Activated CD4-positive, alpha-beta memory T cell treated with anti-CD3 and anti-CD28 coated beads, Interleukin-2, amount 10 ng/mL, durations not matched to agents 7 days and 5 days (primary cell): ENCODE measurements at places on chromosomes 7 and 10. TPM values are rescaled to one million over a fixed set of nuclear protein-coding genes. Genes with fewer than 3 reads are reported as not detected.

DNA sequence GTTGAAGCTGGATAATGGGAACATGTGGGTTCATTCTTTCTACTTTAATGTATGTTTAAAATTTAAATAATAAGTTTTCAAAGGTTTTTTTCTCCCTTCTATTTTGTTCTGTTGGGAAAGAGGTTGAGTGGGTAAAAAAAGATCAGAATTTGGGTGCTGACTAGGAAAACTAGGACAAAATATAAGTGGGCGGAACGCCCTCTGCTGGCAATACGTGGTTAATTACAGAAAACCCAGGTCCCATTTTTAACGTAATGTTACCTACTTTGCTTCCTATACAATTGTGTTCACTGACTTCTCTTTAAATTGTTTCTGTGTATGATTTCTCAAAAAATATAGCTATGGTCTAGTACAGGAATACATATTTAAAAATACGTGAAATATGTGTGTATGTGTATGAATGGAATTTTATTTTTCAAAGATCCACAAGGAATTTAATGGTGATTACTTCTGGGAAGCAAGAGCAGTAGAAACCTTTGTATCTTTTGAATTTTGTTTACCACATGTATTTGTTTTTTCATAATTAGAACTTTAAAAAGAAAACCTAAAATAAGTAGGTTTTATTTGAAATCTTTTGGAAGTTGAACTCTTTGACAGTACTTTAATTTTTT, 8.7 kb downstream of the ECD start:
- peaks cover 44% of the 10 kb centered on the region for H3K36me3 ChIP-seq
- no peak overlapping the region for H3K4me3 ChIP-seq
- peaks cover 33% of the 10 kb centered on the region for H3K4me1 ChIP-seq

DNA sequence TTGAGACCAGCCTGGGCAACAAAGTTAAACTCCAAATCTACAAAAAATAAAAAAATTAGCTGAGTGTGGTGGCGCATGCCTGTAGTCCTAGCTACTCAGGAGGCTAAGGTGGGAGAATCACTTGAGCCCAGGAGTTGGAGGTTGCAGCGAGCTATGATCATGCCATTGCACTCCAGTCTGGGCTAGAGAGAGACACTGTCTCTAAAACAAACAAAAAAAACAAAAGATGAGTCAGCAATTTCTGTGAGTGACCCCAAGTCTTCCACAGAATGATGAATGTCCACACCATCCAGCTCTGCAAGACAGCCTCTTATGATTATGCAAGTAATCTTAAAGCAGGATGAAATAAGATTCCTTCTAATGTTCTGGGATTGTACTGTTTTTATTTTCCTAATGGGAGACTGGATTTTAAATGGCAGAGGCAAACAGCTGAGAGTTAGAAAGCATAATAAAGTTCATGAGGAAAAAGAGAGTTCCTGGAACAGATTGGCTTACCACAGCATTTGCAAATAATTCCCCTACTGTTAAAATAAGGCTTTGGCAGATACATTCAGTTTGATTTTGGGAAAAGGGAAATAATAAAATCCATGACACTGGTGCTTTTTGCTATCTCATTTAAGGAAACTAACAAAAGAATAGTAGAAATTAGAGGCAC, 18.9 kb upstream of the PRKAR2B start:
- no peaks in the 10 kb centered on the region for H3K36me3 ChIP-seq
- H3K27me3 ChIP-seq = peaks cover 12% of the 10 kb centered on the region
- no peak overlapping the region for H3K4me3 ChIP-seq
- no peak for DNase-seq

DNA sequence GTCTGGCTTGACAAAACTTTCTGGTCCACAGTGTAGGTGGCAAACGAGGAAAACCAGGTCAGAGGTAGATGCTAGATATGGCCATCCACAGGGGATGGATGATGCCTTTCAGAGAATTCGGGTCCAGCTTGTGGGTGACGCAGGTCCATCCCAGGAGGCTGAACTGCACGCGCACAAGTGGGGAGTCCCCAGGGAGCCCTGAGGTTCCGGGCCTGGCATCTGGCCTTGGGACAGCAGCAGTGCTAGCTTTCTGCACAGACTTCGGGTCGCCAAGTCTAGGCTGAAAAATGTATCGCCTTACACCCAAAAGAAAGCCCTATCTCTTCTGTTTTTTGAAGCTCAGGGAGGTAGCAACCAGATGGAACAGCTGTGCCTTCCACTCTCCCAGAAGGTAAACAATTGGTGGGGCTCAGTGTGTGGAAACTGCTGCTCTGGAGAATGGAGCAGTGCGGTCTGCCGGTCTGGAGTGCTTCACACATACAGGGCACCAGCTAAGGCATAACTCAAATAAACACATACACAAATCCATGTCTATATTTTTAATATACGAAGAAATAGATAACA, 119.3 kb upstream of the ACBD5 start:
- no peaks in the 10 kb centered on the region for H3K27me3 ChIP-seq
- no peak for DNase-seq
- no peak overlapping the region for H3K4me3 ChIP-seq
- no peaks in the 10 kb centered on the region for H3K36me3 ChIP-seq
- H3K4me1 ChIP-seq = no peaks in the 10 kb centered on the region

GRCh38 chr7:128781126-128781525, 5.5 kb upstream of the OPN1SW start:
- DNase-seq = no peak
- peaks cover 14% of the 10 kb centered on the region for H3K36me3 ChIP-seq
- H3K27me3 ChIP-seq = peaks cover 20% of the 10 kb centered on the region
- H3K4me3 ChIP-seq = no peak overlapping the region

DNA sequence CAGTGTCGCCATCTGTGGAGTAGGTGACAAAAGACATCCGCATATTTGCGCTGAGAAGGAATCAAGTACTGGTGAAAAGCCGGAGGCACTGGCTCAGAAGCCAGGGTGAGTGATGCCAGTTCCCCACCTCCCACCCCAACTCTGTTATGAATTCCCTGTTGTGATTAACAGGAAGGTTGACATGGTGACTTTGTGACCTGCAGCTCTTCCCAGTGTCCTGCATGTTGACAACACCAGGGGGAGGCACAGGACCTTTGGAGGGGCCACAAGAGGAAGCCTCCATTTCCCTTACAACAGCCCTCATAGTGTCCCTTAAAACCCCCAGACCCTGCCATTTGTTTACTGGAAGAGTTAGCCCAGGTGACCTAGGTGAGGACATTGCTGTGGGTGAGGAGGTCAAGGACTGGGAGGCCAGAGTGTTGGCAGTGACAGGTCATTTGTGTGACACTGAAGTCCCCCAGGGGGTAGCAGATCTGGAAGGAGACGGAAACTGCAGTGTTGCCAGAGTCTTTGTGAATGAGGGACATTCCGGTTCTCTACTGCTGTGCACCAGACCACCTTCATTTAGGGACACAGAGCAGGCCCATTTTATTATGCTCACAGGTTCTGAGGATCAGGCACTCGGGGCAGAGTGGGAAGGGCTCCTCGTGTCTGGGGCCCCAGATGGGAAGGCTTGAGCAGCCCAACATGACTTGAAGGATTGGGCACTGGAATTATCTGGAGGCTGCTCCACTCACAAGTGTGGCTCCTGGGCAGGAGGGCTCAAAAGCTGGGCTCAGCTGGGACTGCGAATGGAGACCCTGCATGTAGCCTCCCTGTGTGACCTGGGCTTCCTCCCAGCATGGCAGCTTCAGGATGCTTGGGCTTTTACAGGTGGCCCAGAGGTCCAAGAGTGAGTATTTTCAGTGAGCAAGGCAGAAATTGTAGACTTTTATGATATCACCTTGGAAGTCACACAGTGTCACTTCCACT, 13.0 kb upstream of the ANTXRL start:
- DNase-seq = no peak
- H3K27me3 ChIP-seq = peaks cover 13% of the 10 kb centered on the region
- H3K36me3 ChIP-seq = no peaks in the 10 kb centered on the region

GRCh38 chr7:974172-974571, 1.2 kb downstream of the COX19 start:
- H3K4me1 ChIP-seq = peaks cover 31% of the 10 kb centered on the region
- H3K4me3 ChIP-seq = peak overlapping the region; percentile 90

DNA sequence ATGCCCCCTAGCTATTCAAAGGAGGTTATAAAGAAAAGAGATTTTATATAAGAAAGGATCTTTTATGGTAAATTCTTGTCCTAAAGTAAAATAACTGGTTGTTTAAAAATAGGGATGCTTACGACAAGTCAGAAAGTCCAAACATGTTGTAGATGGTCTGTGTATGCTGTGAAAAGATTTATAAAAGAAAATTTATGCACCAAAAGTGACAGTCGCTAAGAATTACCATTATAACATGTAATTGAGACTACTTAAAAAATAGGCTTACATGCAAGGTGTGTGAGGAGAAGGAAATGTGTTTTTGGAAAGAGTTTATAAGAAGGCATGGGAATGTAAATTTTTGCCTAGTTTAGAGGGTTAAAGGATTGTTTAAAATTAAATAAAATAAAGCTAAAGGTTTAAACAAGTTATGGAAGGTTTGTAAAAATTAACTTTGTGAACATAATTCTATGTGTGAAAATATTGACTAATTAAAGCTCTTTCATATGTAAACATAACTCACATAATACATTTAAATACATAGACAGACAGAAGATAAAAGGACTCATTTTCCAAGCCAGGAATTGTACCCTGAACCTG, 118.5 kb downstream of the LYZL1 start:
- H3K27ac ChIP-seq = no peak overlapping the region
- DNase-seq = no peak
- H3K27me3 ChIP-seq = peaks cover 2% of the 10 kb centered on the region
- H3K4me1 ChIP-seq = peaks cover 19% of the 10 kb centered on the region
- no peaks in the 10 kb centered on the region for H3K36me3 ChIP-seq
- H3K4me3 ChIP-seq = no peak overlapping the region

Gene VSTM2A
- not detected for total RNA-seq

DNA sequence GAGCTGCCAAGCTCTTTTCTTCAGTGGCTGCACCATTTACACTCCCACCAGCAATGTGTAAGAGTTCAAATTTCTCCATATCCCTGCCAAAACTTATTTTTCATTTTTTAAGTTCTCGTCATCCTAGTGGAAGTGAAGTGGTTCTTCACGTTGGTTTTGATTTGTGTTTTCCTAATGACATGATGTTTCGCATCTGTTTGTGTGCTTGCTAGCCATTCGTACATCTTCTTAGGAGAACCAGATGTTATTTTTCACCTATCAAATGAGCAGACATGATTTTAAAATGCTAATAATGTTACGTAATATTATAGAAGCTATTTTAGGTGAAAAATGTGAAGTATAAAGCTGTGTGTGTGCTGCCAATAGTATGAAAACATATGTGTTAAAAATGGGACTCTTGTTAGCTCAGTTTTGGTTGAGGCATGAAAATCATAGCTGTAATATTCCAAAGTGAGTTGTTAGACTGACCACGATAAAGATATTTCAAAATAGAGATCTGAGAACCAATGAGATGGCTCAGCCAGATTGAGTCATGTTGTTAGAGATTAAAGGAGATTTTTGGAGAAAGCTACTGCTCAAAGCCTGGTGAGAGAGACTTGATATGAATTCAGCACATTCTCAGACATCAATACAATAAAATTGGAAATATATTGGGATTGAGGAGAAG, 25.9 kb upstream of the GALNT11 start:
- no peak for DNase-seq
- no peak overlapping the region for H3K4me3 ChIP-seq
- H3K4me1 ChIP-seq = no peaks in the 10 kb centered on the region
- no peak overlapping the region for H3K27ac ChIP-seq
- peaks cover 25% of the 10 kb centered on the region for H3K27me3 ChIP-seq

Gene LRRTM3
- total RNA-seq = not detected

Gene RSPH10B
- not detected for total RNA-seq

DNA sequence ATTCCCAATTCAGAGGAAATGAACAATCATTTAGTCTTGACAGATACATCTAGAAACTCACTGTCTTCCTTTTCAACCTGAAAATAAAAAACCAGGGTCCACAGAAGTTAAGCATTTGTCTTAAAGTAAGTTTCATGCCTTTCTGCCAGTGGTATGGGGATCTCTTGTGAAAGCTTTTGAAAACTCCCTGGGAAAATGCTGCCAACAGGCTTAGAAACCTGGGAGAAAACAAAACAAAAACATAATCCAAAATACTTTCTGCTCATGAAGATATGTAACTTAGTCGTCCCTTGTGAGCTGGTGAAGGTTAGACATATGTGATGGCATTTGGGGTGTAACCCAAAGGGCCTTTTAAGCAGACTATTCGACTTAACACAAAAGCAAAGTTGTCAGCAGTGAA, 66.4 kb upstream of the ZNF438 start:
- no peak overlapping the region for H3K27ac ChIP-seq
- H3K36me3 ChIP-seq = no peaks in the 10 kb centered on the region
- no peak for DNase-seq
- no peak overlapping the region for H3K4me3 ChIP-seq
- peaks cover 33% of the 10 kb centered on the region for H3K4me1 ChIP-seq

GRCh38 chr7:23467806-23468525, 2.3 kb downstream of the IGF2BP3 start:
- H3K27ac ChIP-seq = no peak overlapping the region
- H3K27me3 ChIP-seq = peaks cover 79% of the 10 kb centered on the region
- peaks cover 38% of the 10 kb centered on the region for H3K4me1 ChIP-seq
- peak; percentile 23 for DNase-seq

DNA sequence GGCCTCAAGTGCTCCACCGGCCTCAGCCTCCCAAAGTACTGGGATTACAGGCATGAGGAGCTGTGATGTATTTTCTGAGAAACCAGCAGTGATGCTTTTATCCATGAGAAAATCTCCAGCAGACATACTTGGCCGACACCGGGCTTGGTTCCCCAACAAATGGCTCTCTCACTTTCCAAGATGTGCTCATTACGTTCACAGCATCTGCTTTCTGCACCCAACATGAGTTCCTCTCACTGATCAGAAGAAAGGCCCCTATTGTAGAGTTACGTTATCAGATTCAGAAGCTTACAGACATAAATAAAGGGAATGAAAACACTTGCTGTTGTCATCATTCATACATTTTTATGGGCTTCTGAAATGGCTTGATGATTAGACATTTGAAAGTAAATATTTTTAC, 95.0 kb downstream of the CALD1 start:
- H3K27ac ChIP-seq = no peak overlapping the region
- H3K4me3 ChIP-seq = no peak overlapping the region
- no peaks in the 10 kb centered on the region for H3K4me1 ChIP-seq

Gene VPS26A
- 63.4 TPM for total RNA-seq

DNA sequence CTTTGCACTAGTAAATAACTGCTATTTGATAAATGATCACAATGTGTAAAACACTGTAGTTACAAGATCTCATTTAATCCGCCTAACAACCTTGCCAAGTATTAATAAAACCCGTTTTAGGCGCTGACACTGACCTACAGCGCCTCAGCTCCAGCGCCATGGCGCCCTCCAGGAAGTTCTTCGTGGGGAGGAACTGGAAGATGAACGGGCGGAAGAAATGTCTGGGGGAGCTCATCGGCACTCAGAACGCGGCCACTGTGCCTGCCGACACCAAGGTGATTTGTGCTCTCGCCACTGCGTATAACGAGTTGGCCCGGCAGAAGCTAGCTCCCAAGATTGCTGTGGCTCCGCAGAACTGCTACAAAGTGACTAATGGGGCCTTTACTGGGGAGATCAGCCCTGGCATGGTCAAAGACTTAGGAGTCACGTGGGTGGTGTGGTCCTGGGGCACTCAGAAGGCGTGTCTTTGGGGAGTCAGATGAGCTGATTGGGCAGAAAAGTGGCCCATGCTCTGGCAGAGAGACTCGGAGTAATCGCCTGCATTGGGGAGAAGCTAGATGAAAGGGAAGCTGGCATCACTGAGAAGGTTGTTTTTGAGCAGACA, 1.1 kb upstream of the TNPO3 start:
- H3K27ac ChIP-seq = peak overlapping the region; percentile 98
- peaks cover 9% of the 10 kb centered on the region for H3K27me3 ChIP-seq
- no peak for DNase-seq
- peak overlapping the region; percentile 96 for H3K4me3 ChIP-seq
- H3K4me1 ChIP-seq = peaks cover 33% of the 10 kb centered on the region
- H3K36me3 ChIP-seq = peaks cover 22% of the 10 kb centered on the region

Gene GNGT1
- not detected for total RNA-seq

GRCh38 chr7:28466341-28466740, 54.0 kb downstream of the CREB5 start:
- H3K4me1 ChIP-seq = no peaks in the 10 kb centered on the region
- no peak overlapping the region for H3K27ac ChIP-seq
- H3K36me3 ChIP-seq = no peaks in the 10 kb centered on the region
- no peak for DNase-seq
- peaks cover 3% of the 10 kb centered on the region for H3K27me3 ChIP-seq
